Fibroblast of skin of left quadriceps (primary cell): ENCODE measurements at places on chromosomes 3 and 15.

- DNase-seq, result no peak
These were observed 116.2 kb upstream of the HACD2 start for GRCh38 chr3:123700791-123701722.

GRCh38 chr15:44595656-44596510 is 58.9 kb downstream of the EIF3J start:
- no peak for DNase-seq

DNA sequence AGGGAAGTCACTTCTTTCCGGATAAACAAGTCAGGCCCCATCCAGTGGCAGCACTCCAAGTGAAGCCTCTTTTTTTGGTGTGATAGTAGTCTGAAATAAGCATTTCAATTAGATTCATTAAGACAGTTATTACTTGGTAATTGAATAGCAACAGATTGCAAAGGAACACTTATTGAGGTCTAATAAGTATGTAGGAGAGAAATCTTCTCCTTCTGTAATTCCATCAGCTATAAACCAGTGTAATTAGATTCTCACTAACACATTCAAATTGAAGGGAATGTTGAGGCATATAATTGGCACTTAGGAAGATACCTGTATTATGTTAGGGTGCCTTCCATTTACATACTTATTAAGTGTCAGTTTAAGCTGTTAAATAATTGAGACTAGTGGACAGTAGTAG is 73.9 kb downstream of the SEMA6D start:
- no peak for DNase-seq

DNA sequence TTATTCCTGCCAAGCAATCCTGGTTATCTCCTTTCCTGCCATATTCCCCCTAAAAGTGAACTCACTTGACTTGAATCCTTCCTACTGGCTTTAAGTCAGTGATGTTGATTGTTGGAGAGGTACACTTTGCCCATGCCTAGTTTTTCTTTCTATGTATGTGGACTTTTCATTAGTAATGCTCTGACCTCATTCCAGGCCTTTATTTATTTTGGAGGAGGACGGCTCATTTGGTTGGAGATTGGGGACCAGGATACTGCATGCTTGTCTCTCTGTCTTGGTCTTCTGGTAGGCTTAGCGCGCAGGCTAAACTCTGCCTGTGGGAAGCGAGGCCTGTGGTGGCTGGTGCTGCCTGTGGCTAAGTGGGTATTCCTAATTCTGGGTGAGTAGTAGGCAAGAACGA is 29.1 kb upstream of the MTMR10 start:
- DNase-seq, result no peak
